ENCODE measurements at places on chromosomes 5 and 9. TPM values are rescaled to one million over a fixed set of nuclear protein-coding genes. Genes with fewer than 3 reads are reported as not detected.
A peak's percentile ranks its signal among the peaks of the same experiment; 100 is the strongest.

DNA sequence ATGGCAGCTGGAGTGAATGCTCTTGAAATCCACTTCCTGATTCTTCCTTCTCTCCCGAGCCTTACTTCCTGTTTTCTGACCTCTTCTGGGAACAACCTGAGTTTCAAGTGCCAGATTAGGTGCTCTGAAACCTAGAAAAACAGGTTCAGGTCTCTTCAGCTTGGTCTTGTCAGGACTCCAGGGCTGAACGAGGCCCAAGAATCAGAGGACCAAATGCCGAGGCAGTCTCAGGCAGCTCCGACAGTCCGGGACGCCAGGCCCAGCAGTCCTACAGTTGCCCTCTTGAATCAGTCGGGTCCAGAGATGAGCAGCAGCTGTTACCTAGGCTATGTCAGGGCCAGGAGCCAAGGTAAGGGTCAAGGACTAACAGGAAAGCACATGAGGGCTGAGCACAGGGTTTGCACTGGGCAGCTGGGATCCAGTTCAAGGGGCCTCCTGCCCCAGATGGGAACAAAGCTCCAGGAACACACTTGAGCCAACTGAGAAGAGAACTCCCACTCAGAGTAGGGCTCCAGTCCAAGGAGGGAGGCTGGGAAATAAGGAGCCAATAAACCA lies 38.3 kb upstream of the ADRA1B start:
- H3K27ac ChIP-seq: no peak overlapping the region
- H3K36me3 ChIP-seq: no peaks in the 10 kb centered on the region
- H3K4me1 ChIP-seq: peaks cover 45% of the 10 kb centered on the region
- no peak overlapping the region for H3K4me3 ChIP-seq

DNA sequence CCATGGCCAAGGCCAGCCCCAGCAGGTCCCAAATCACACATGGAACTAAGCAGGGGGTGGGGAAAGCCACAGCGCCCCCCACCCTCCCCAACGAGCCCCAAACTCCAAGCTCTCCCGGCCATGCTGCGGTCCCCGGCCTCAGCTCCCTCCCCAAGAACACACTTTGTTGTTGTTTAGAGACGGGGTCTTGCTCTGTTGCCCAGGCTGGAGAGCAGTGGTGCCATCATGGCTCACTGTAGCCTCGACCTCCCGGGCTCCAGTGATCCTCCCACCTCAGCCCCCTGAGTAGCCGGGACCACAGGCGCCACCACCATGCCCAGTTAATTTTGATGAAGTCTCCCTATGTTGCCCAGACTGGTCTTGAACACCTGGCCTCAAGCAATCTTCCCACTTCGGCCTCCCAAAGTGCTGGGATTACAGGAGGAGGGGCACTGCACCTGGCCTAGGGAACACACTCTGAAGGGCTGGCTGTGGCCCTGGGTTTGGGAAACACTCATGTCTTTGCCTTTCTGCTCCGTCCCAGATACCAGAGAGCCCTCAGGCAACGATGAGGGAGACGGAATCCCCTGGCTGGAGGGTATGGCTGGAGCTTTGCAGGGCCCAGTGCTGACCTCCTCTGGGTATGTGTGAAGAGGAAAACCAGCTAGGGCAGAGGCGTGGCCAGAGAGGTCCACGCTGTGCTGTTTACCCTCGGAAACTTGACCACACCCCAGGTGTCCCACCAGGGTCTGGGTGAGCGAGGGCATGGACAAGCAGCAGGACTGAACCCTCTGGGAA lies 53.2 kb upstream of the UBAC1 start:
- no peak for DNase-seq
- no peak overlapping the region for H3K4me3 ChIP-seq
- H3K27me3 ChIP-seq: peaks cover 2% of the 10 kb centered on the region
- H3K36me3 ChIP-seq: no peaks in the 10 kb centered on the region
- no peak overlapping the region for H3K27ac ChIP-seq

DNA sequence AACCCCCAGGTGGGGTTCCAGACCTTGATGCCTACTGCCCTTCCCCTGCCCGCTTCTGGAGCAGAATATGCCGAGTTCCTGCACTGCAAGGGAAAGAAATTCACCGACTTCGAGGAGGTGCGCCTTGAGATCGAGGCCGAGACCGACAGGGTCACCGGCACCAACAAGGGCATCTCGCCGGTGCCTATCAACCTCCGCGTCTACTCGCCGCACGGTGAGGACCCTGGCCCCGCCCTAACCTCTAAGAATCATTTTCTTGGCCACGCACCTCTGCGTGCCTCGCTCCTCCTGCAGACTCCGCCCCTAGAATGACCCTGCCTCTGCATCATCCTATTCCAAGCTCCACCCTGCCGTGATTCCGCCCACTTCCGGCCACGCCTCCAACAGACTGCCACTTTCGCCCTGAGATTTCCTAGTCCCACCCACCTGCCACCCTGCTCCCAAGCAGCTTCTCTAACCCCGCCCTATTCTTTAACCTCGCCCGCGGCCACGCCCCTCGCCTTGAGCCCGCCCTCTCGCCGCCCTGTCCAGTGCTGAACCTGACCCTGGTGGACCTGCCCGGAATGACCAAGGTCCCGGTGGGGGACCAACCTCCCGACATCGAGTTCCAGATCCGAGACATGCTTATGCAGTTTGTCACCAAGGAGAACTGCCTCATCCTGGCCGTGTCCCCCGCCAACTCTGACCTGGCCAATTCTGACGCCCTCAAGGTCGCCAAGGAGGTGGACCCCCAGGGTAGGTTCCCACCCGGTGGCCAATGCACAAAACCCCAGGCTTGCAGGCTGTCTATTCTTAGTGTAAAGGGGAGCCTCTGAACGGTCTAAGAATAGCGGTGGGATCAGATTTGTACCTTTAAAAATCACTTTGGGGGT lies 15.6 kb downstream of the DNM1 start:
- peaks cover 2% of the 10 kb centered on the region for H3K27me3 ChIP-seq
- no peak for DNase-seq
- no peak overlapping the region for H3K4me3 ChIP-seq
- H3K27ac ChIP-seq: no peak overlapping the region

DNA sequence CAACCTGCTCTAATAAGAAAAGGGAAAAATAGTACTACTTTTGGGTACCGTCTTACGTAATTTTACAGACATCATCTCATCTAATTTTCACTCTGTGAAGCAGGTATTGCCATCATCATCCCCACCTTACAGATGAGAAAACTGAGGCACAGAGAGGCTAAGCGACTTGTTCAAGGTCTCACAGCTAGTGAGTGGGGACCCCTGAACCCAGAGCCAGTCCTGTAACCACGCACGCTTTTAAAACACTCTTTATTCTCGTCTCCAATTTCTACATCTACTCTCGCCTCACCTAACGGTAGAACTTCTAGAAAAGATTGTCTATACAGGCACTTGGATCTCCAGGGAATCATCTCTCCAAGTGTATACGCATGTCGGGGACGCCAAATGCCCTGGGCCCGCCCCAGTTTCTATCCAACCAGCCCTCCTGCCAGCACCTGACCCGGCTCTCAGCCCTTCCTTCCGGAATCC lies 1.5 kb upstream of the TRAF1 start:
- peak overlapping the region; percentile 78 for H3K4me3 ChIP-seq
- peaks cover 57% of the 10 kb centered on the region for H3K4me1 ChIP-seq
- no peak for DNase-seq

DNA sequence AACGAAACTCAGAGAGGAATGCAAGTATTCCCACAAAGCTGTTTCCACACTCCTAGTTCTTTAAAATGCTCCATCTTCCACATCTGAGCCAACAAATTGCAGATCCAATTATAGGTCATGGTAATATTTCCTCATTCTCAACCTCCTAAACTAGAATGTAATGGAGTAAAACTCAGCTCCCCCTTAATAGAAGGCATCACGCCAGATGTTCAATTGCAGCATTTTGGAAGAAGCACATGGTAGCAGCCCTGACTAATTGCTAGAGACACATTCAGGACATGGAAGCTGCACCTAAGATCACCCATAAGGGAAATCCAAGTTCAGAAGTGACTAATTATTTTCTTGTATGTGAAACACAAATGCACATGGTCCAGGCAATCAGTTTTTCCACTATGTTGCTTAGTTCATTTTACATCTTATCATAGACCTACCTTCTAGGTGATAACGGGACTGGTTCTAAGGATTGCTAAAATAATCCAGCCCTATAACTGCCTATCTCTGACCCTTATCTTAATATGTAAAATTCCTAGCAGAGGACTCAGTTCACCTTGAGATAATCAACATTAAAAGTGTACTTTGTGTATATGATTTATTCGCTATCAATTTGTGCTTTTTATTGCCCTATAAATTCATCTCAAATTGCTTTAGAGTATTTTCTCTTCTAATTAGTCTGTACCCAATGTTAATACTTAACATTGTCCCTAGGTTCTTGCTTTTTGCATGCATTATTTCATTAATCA lies 75.1 kb downstream of the GABRB2 start:
- no peak overlapping the region for H3K27ac ChIP-seq
- DNase-seq: no peak
- no peaks in the 10 kb centered on the region for H3K4me1 ChIP-seq
- no peaks in the 10 kb centered on the region for H3K27me3 ChIP-seq
- no peaks in the 10 kb centered on the region for H3K36me3 ChIP-seq

GRCh38 chr9:115941561-115942315 lies 211.9 kb upstream of the PAPPA start:
- DNase-seq: no peak
- H3K27me3 ChIP-seq: no peaks in the 10 kb centered on the region
- H3K27ac ChIP-seq: peak overlapping the region; percentile 98
- H3K36me3 ChIP-seq: peaks cover 3% of the 10 kb centered on the region
- H3K4me3 ChIP-seq: no peak overlapping the region

- H3K27ac ChIP-seq: peak overlapping the region; percentile 80
- H3K36me3 ChIP-seq: peaks cover 35% of the 10 kb centered on the region
- peak; percentile 74 for DNase-seq
- H3K27me3 ChIP-seq: no peaks in the 10 kb centered on the region
- peak overlapping the region; percentile 63 for H3K4me3 ChIP-seq
- H3K4me1 ChIP-seq: peaks cover 45% of the 10 kb centered on the region
Measured at GRCh38 chr9:100317706-100318105, 35.0 kb downstream of the TEX10 start.

DNA sequence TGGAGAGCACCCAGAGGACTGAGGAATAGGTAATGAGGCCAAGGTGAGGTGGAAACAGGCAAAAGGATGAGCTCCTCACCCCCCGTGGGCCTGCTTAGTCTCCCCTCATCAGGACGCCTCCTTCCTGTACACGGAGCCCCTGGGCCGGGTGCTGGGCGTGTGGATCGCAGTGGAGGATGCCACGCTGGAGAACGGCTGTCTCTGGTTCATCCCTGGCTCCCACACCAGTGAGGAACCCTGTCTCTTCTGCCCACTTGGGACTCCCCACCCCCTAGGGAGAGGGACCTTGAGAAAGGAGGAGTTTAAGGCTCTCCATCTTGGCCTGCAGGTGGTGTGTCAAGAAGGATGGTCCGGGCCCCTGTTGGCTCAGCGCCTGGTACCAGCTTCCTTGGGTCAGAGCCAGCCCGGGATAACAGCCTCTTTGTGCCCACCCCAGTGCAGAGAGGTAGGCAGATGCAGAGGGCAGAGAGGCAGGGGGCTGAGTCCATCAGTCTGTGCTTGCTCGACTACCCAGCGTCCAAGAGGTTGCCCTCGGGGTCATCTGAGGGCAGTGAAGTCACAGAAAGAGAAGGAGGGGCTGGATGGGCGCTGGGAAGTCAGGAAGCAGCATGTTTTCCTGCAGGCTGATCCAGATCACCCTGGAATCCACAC lies 7.0 kb downstream of the DOLK start:
- H3K27ac ChIP-seq: no peak overlapping the region
- peaks cover under 1% of the 10 kb centered on the region for H3K36me3 ChIP-seq
- H3K4me1 ChIP-seq: no peaks in the 10 kb centered on the region
- no peak overlapping the region for H3K4me3 ChIP-seq
- peaks cover 3% of the 10 kb centered on the region for H3K27me3 ChIP-seq
- DNase-seq: no peak

DNA sequence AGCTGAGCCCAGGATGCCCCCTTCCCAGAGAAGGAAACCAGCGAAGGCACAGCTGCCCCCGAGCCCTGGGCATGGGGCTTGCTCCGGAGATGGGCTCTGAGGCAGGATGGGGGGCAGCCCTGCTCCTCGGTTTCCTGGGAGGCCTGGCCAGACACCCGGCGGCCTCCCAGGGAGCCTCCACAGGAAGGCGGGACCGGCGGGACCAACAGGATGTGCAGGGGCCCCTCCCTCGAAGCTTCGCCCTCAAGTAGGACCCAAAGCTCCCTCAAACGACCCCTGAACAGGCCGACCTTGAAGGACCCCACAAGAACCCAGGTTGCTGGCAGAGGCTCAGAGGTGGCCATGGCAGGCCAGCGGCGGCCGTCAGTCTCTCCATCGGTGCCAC lies 11.7 kb downstream of the EXD3 start:
- no peak for DNase-seq
- no peak overlapping the region for H3K4me3 ChIP-seq
- H3K27me3 ChIP-seq: peaks cover 4% of the 10 kb centered on the region
- peaks cover 26% of the 10 kb centered on the region for H3K4me1 ChIP-seq

DNA sequence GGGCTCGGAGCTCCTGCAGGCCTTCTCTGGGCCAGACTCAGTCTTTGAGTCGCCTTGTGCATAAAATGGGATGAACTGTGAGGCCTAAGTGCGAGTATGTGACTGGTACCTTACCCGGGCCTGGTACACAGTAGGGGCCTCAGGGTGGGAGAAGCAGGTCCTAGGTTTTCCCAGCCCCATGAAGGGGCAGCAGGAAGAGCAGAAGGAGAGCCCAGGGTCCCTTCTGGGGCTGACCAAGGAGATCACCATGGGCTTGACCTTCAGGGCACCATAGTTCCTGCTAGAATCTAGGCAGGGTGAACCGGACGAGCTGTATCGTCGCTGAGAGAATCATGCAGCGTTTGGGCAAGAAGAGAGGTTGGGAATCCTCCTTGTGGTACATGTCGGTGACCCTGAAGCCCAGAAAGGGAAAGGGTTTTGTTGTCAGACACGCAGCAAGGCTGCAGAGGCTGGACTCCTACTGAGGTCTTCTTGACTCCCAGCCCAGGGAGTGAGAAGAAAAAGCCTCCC lies 373 bp upstream of the PHYKPL start:
- no peak for DNase-seq
- peak overlapping the region; percentile 47 for H3K4me3 ChIP-seq
- H3K27ac ChIP-seq: peak overlapping the region; percentile 66
- H3K4me1 ChIP-seq: peaks cover 34% of the 10 kb centered on the region
- peaks cover 5% of the 10 kb centered on the region for H3K27me3 ChIP-seq

DNA sequence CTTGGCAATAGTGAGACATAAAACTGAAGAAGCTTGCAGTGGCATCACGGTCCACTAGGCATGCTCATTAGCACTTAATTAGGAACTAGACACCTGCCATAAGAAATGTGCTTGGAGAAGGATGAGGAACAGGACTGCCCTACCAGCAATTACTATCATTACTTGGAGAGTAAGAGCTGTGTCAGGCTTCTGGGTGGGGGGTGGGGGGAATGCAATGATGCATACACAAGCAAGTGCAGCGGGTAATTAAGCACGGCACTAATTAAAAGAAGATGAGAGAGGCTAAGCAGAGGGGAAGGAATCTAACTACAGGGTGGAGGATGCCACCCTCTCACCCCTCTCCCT lies 53.1 kb downstream of the TLE1 start:
- peaks cover 10% of the 10 kb centered on the region for H3K36me3 ChIP-seq
- peak overlapping the region; percentile 66 for H3K4me3 ChIP-seq
- no peaks in the 10 kb centered on the region for H3K27me3 ChIP-seq
- peak overlapping the region; percentile 96 for H3K27ac ChIP-seq

GRCh38 chr9:36551910-36552309 lies 20.8 kb upstream of the MELK start:
- H3K27me3 ChIP-seq: peaks cover 8% of the 10 kb centered on the region
- no peaks in the 10 kb centered on the region for H3K36me3 ChIP-seq
- no peak for DNase-seq
- H3K4me3 ChIP-seq: no peak overlapping the region
- H3K4me1 ChIP-seq: peaks cover 18% of the 10 kb centered on the region

Gene NTNG2
- total RNA-seq: 0.50 TPM

Gene JAKMIP2
- not detected for total RNA-seq

Gene FOXD4L4
- total RNA-seq: 0.21 TPM

Gene PTCH1
- total RNA-seq: 7.6 TPM

Gene GFI1B
- total RNA-seq: not detected

Gene PRELID2
- 3.6 TPM for total RNA-seq

All from HFFc6 (cell line).